ENCODE measurements at places on chromosomes 6 and 20.

- DNase-seq, result no peak
These were observed 13.9 kb downstream of the GCM1 start for GRCh38 chr6:53134601-53135235.

GRCh38 chr20:34311118-34312023, 8.2 kb upstream of the AHCY start:
- DNase-seq, result peak; percentile 20

GRCh38 chr20:17875106-17875980, 93.3 kb downstream of the SNX5 start:
- DNase-seq, result no peak

- DNase-seq, result no peak
These were observed 77.1 kb upstream of the FLRT3 start for GRCh38 chr20:14414560-14414959.

GRCh38 chr20:48928832-48929725, 7.6 kb downstream of the ARFGEF2 start:
- no peak for DNase-seq

DNA sequence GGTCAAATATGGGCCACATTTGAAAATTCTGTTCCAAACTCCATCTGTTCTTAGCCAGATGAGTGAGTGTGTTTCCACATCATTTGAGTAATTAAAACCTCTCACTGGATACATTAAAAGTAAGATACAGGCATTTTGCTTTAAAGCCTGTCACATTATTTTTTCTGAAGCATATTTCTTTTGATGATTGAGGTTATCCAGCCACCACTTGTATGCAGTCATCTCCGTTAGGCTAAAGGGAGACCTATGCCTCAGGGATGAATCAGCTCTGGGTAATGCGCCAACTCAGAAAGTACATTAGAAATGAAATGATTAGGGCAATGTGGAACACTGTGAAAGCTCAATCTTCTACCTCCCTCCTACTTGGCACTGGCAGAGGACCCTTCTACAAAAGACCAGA, 90.7 kb downstream of the SNAP25 start:
- DNase-seq, result no peak

DNA sequence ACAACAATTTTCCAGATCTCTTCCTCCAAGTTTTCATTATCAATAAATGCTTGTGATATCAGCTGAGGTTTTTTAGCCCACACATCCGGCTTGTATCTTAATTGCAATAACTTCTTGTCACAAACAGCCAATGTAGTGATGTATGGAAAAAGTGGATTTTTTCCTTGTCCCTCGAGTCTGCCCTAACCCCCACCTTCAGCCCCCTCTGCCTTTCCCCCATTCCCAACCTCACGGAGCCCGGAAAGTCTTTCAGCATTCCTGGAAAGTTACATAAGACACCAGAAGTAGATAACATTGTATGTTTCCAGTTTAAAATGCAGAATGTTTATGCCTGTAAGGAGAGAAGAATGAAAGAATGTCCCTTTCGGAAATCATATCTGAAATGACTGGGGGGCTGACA, 179.2 kb upstream of the PHACTR1 start:
- no peak for DNase-seq

GRCh38 chr20:53579581-53580375, 13.9 kb downstream of the ZNF217 start:
- no peak for DNase-seq

DNA sequence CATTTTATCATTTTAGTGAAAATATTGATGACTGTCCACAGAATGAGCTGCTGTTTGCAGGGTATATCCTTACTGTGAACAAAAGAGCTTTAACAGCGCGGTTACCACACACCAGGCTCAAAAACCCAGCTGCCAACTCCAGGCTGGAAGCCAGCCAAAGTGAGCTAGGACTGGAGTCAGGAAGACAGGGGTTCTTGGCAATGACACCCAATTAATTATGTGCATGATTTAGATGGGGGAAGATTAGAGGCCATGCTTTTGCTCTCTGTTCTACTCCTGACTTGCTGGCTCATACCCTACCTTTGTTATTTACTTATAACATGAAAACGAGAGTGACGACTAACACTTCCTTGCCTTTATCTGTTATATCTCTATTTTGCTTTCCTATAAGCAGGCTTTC, 128.9 kb upstream of the SHLD1 start:
- DNase-seq, result peak; percentile 97

DNA sequence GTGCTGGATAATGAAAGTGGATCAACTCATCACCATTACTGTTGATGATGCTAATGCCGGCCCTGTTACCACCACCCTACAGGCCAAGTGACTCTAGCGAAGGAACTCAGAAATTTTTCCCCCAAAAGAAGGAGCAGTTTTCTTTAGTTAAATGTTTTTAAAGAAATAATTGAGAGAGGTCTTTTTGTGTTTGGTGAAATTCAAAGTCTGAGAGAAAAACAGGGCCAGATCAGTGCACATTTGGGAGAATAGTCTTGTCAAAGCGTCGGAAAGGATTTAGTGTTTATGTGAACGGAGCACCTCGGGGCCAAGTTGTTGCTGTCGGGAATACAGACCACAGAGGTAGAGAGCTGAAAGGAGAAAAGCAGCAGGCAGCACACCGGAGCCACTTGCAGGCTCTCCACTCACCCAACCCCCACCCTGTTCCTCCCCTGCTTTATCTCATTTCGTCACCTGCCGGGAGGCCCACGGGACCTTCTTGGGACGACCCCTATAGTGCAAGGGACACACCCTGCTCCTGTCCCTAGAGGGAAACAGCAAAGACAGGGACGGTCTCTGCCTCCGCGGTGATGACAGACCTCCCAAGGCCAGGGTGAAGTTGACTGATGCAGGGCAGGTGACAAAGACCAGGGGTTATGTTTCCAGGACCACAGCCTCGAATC, 6.8 kb downstream of the TFAP2B start:
- DNase-seq, result no peak

GRCh38 chr20:41505184-41505583, 113.0 kb downstream of the CHD6 start:
- DNase-seq, result no peak
